ENCODE measurements at places on chromosomes 3 and 15.

DNA sequence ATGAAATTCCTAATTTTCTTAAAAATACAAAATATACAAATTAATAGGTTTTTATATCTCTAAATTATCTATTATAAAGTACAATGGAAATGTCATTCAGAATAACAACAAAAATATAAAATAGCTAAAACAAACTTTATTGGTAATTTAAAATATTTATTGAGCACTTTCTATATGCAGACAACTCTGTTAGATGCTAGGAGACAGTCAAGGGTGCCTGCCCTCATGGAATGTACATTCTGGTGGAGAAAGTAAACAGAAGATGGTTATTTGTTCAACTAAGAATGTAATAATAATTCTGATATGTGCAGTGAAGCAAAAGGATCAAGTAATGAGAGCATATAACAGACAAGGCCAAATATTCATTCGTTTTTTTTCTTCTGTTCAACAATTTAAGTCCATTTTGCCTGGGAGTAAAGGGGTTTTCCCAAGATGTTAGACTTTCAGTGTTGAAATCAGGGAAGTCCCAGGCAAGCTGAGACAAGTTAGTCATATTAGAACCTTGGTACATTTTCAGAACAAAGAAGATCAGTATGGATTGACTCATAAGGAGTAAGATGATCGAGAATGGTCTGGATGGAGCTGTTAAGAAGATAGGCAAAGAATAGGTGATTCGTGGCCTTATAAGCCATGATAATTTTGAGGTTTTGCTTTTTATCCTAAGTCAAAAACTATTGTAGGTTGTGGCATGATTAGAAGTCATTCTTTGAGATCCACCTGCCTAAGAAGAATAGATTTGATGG lies 150.2 kb upstream of the MLF1 start:
- DNase-seq: peak; percentile 76

DNA sequence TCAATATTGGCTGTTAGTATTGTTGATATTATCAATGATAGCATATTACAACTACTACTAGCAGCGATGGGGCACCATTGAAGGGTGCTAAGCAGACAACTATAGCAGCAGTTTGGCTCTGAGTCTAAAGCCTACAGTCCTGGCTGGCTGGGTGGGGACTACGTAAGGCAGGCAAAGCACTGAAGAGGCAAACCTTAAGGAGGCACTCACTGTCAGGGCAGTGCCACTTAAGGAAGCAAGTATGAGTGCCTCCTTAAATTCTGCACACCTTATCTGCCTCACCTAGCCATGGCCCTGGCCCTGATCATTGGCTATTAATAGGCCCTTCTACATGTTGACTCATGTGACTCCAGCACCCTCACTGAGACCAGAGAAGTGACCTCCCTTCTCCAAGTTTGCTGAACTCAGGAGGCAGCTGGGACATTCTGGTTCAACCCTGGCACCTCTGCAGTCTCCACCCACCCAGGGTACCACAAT lies 20.6 kb downstream of the CDCP1 start:
- no peak for DNase-seq

GRCh38 chr15:26736502-26737248 lies 36.2 kb downstream of the GABRB3 start:
- DNase-seq: no peak

DNA sequence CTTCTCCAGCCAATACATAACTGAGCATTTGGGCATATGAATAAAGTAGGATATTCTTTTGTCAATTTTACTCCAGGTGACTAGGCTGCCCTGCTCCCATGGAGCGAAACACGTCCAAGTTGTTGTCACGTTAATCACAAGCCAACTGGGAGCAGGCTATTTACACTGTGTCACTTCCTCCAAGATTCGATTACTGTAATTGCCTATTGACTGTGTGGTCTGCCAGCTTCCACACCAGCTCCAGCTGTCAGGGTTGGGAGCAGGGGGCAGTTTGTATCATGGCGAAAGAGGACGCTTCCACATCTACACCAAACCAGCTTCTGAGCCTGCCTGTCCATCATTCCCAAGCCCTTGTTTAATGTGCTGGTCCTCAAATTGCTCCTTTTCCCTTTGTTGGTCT lies 89.2 kb upstream of the RORA start:
- no peak for DNase-seq

GRCh38 chr3:146511402-146512134 lies 32.8 kb downstream of the PLSCR1 start:
- DNase-seq: no peak
